ENCODE measurements at places on chromosomes 7 and 10. TPM values are rescaled to one million over a fixed set of nuclear protein-coding genes. Genes with fewer than 3 reads are reported as not detected.

GRCh38 chr7:155797262-155798250 lies 14.7 kb downstream of the SHH start:
- H3K4me1 ChIP-seq, result peaks cover 2% of the 10 kb centered on the region
- H3K27me3 ChIP-seq, result peaks cover 41% of the 10 kb centered on the region
- no peak overlapping the region for H3K27ac ChIP-seq
- no peak for DNase-seq
- H3K36me3 ChIP-seq, result no peaks in the 10 kb centered on the region

GRCh38 chr7:70183278-70183677 lies 585.0 kb downstream of the AUTS2 start:
- H3K4me3 ChIP-seq, result no peak overlapping the region
- no peak overlapping the region for H3K27ac ChIP-seq
- DNase-seq, result no peak

GRCh38 chr10:129728246-129728820 lies 235.7 kb downstream of the EBF3 start:
- H3K27ac ChIP-seq, result no peak overlapping the region
- no peak for DNase-seq
- H3K4me3 ChIP-seq, result no peak overlapping the region
- H3K36me3 ChIP-seq, result no peaks in the 10 kb centered on the region
- H3K4me1 ChIP-seq, result no peaks in the 10 kb centered on the region
- H3K27me3 ChIP-seq, result no peaks in the 10 kb centered on the region

GRCh38 chr7:74544706-74545469 lies 91.2 kb downstream of the GTF2IRD1 start:
- DNase-seq, result peak; percentile 64
- H3K36me3 ChIP-seq, result peaks cover 43% of the 10 kb centered on the region
- no peaks in the 10 kb centered on the region for H3K27me3 ChIP-seq
- H3K4me1 ChIP-seq, result no peaks in the 10 kb centered on the region

Gene PHKG1
- total RNA-seq, result 0.72 TPM

Gene KCP
- total RNA-seq, result not detected

Gene BLNK
- not detected for total RNA-seq

Data from IMR-90 (cell line).